Fibroblast of the aortic adventitia (primary cell): ENCODE measurements at places on chromosomes 3 and 15. TPM values are rescaled to one million over a fixed set of nuclear protein-coding genes. Genes with fewer than 3 reads are reported as not detected.

The KBTBD12 gene
- under 0.01 TPM in 1 of 2 replicates, not detected in the other for total RNA-seq

The STRIT1 gene
- total RNA-seq: not detected in 2 replicates

The COL6A6 gene
- total RNA-seq: 18.6 and 20.7 TPM in 2 replicates

The TSEN2 gene
- total RNA-seq: 8.4 and 17.7 TPM in 2 replicates

The CASR gene
- not detected in 2 replicates for total RNA-seq

DNA sequence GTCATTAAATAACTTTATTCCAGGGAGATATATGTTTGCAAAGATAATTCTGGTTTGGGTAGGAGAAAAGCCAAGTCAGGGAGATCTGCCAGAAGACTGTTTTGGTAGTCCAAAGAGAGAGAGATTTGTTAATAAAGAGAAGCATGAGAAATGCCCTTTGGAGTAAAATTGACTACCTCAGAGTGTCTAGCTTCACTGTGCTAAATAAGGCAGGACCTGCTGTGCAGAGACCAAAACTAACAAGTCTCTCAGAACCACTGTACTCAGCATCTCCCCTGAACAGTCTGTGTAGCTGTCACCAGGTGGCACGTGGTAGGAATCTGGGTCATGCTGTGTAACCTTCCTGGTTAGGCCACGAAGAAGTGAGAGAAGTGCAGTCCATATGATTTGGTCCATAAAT lies 31.6 kb upstream of the SLC35G2 start:
- peak; percentile 84 for DNase-seq

GRCh38 chr15:77981281-77982126 lies 96.0 kb downstream of the TBC1D2B start:
- DNase-seq: no peak

GRCh38 chr3:151367448-151367847 lies 17.1 kb downstream of the P2RY12 start:
- peak; percentile 27 for DNase-seq

GRCh38 chr3:161339517-161340500 lies 31.5 kb downstream of the SPTSSB start:
- no peak for DNase-seq

- DNase-seq: peak; percentile 54
Observed at GRCh38 chr3:155442072-155442471, 148.6 kb upstream of the STRIT1 start.

GRCh38 chr3:177490626-177491025 lies 293.3 kb upstream of the TBL1XR1 start:
- no peak for DNase-seq

DNA sequence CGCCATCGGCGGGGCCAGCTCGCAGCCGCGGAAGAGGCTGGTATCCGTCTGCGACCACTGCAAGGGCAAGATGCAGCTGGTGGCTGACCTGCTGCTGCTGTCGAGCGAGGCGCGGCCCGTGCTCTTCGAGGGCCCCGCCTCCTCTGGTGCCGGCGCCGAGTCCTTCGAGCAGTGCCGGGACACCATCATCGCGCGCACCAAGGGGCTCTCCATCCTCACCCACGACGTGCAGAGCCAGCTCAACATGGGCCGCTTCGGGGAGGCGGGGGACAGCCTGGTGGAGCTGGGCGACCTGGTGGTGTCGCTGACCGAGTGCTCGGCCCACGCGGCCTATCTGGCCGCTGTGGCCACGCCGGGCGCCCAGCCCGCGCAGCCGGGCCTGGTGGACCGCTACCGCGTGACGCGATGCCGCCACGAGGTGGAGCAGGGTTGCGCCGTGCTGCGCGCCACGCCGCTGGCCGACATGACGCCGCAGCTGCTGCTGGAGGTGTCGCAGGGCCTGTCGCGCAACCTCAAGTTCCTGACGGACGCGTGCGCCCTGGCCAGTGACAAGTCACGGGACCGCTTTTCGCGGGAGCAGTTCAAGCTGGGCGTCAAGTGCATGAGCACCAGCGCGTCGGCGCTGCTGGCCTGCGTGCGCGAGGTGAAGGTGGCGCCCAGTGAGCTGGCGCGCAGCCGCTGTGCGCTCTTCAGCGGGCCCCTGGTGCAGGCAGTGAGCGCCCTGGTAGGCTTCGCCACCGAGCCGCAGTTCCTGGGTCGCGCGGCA lies 1.8 kb downstream of the TLNRD1 start:
- DNase-seq: no peak

DNA sequence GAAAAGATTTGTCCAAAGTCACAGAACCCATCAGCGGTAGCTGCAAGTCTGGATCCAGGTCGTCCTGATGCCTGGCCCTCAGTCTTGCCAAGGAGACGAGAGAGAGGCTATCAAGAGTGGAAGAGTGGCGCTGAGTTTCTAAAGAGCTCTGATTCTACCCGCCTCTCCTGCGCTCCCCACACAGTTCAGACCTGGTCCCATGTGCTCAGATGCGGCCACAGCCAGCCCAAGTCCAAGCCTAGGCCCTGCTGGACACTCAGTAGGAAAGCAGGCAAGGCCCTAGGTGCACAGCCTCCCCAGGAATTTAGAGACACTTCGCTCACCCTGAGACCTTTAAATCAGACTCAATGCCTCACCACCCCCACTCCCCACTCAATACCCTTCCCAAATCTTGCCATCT lies 32.4 kb downstream of the CCDC12 start:
- no peak for DNase-seq

DNA sequence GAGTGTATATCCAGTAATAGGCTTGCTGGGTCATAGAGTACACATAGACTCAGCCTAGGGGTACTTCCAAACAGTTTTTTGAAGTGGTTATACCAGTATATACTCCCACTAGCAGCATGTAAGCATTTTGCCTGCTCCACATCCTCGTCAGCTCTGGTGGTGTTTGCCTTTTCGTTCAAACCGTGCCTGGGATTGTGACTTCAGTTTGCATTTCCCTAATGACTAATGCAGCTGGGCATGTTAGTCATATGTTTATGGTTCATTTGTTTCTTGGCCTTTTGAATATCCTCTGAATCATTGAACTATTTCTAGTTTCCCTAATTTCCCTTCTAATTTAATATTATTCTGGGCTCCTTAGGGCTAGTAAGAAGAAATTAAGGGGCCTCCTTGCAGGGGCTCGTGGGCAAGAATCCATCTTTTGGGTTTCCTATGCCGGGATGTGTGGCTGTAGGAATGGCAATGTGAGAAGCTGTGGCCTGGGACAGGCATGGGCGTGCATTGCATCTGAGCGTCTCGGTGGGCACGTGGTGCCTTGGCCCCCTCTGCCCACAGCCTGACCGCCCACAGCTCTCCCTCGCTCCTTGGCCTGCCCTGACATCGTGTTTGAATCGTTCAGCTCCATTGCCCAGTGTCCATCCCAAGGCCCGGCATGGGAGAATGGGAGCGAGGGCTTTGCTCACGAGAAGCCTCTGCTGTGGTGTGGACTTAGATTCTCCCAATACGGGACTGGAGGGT lies 26.4 kb downstream of the FAH start:
- peak; percentile 86 for DNase-seq

- peak; percentile 10 for DNase-seq
Observed at GRCh38 chr3:115022199-115022598, 124.9 kb downstream of the ZBTB20 start.
